ENCODE measurements at places on chromosomes 3 and 15.

DNA sequence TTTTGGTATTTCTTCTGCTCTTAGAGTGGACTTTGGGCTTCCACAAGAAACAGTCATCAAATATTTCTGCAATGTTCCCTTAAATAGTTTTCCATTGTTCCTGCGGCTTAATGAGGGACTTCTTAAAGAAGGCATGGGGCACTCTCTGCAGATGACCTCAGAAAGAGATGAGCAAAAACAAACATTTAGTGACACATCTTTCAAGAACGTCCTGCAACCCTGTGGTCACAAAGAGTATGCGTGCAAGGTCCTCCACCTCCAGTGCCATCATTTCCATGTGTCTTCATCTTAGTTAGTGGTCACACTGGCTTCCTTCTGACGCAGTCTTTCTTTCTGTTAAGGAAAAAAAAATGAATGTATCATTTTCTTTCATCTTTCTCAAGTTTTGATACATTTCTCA is 56.2 kb downstream of the GREM1 start:
- DNase-seq = no peak

DNA sequence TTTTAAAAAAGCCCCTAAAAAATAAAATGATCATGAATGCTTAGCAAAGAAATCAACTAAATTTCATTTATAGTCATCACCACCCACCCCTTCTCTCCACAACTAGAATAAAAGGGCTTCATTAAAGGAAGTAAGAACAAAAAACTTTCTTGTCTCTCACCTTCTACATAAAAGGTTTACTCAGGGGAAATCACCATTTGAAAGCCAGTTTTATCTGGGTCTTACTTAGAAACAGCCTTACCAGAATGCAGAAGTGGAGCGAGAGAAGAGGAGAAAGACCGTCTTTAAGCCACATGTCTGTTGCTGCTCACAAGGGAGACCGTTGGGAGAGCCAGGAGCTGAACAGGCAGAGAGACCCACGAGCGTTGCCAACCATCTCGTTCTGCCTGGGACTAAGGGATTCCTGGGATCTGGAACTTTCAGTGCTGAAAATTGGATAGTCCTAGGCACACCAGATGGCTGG is 350.1 kb upstream of the PROK2 start:
- DNase-seq = no peak

DNA sequence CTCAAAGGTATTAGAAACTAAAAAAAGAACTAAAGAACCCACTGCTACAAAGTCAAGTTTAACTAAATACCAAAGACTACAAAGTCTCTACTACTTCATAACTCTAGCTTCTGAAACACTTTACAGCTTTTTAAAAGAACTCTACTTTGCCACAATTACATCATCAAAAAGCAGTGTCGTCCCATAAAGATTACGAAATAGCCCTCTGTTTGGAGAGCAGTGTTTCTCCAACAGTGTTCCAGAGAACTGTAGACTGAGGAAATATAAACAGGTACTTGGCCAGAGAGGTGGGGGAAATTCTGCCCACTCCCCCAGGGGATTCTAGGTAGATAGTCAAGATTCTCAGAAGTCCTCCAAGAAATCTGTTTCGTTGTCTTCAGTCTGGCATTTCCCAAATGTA is 225.6 kb downstream of the PDZRN3 start:
- no peak for DNase-seq

GRCh38 chr3:38002291-38002876 is 11.8 kb downstream of the VILL start:
- no peak for DNase-seq

DNA sequence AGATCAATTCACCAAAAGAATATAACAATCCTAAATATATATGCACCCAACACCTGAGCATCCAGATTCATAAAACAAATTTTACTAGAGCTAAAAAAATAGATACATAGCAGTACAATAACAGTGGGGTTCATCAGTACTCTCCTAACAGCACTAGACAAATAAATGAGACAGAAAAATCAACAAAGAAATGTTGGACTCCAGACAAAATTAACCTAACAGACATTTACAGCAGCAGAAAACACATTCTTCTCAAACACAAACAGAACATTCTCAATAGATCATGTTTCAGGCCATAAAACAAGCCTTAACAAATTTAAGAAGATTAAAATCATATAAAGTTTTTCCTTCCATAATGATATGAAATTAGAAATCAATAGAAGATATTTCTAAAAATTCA is 124.8 kb upstream of the NECTIN3 start:
- no peak for DNase-seq

DNA sequence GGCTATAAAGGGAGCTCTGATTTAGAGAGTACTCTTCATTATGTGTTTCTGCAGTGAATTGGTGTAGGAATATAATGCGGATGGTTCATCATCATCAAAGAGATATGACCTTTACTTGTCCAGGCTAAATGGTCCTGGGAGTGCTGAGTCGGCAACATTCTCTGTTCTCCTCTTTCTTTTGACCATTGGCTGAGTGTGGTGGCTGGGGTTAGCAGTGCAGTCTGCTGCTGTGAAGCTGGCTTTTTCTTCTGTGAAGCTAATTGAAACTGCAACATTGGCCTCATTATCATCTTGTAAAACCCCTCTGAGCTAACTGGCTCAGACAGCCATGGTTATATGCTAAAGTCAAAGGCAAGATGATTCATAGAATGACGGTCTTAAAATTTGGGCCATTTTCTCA is 83.8 kb downstream of the THRB start:
- DNase-seq = no peak

- DNase-seq = no peak
These were observed 110.0 kb downstream of the TJP1 start for GRCh38 chr15:29712149-29712885.

- peak; percentile 60 for DNase-seq
These were observed 1.3 kb downstream of the FEM1B start for GRCh38 chr15:68278595-68279405.

DNA sequence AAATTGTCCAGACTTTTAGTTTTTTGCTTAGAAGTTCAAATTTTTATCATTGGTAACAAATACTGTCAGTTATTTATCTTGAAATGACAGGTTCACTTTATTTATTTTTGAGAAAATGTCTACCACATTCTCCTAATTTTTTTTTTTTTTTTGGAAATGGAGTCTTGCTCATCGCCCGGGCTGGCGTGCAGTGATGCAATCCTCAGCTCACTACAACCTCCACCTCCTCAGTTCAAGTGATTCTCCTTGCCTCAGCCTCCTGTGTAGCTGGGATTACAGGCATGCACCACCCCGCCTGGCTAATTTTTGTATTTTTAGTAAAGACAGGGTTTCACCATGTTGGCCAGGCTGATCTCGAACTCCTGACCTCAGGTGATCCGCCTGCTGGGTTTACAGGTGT is 16.1 kb upstream of the EBLN2 start:
- DNase-seq = no peak

GRCh38 chr3:171086914-171087313 is 60.4 kb upstream of the SLC2A2 start:
- DNase-seq = no peak

- no peak for DNase-seq
These were observed 27.6 kb downstream of the CMC1 start for GRCh38 chr3:28268989-28269388.

DNA sequence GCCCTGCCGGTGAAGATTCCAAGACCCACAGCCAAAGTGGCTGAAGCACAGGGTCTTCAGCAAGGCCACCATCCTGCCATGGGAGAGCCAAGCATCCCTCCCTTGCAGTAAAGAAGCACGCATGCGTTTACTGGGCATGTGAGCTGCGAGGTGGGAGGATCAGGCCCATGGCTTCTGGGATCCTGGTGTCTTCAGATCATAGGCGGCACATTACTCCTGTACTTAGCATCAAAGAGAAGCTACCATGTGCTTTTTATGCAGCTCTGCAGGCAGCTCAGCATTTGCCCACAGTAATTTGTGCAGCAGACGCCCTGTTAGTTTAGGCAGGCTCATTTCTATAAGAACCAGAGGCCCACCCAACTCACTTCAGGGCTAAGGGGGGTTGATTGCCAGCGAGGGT is 45.7 kb downstream of the IDH2 start:
- no peak for DNase-seq

- no peak for DNase-seq
These were observed 13.2 kb upstream of the DLG1 start for GRCh38 chr3:197311591-197311990.

- no peak for DNase-seq
These were observed 94.8 kb downstream of the SHQ1 start for GRCh38 chr3:72753495-72753894.

DNA sequence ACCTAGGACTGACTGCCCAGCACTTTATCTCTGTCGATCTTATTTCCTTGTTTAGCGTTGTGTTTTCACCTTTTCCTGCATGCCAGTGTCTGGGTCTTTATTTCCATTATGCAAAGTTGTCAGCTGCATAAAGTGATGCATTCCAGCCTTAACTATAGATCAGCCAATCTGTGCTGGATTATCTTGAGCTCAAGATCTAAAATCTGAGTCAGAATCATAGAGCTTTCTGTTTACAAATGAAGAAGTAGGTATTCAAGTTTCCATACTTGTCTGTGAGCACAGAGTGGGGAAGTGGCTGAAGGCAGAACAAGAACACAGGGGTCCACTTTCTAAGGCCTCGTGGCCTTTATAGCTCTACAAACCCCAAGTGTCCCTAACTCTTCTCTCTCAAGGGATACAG is 82.4 kb upstream of the PLCL2 start:
- no peak for DNase-seq

GRCh38 chr15:88031461-88031860 is 225.1 kb downstream of the NTRK3 start:
- no peak for DNase-seq

- no peak for DNase-seq
These were observed 18.8 kb downstream of the B4GALT4 start for GRCh38 chr3:119221779-119222320.

- peak; percentile 67 for DNase-seq
These were observed 533 bp downstream of the RYK start for GRCh38 chr3:134249935-134250716.

DNA sequence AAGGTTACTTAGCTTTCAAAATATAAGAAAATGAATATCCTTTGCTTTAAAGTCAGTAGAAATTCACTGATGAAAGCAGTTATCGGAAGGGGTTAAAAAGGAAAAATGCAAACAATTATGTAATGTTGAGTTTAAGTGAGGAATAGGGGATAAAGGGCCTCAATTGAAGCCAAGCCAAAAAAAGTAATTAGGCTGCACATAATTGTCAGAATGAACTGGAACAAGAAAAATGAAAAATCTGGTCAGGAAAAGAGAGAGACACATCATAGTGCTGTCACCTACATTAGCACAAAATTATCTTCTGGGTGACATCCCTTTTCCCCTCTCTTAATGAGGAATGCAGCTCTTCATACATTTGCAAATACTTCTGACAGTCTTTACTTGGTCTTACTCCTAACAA is 48.8 kb upstream of the PIK3R4 start:
- no peak for DNase-seq

DNA sequence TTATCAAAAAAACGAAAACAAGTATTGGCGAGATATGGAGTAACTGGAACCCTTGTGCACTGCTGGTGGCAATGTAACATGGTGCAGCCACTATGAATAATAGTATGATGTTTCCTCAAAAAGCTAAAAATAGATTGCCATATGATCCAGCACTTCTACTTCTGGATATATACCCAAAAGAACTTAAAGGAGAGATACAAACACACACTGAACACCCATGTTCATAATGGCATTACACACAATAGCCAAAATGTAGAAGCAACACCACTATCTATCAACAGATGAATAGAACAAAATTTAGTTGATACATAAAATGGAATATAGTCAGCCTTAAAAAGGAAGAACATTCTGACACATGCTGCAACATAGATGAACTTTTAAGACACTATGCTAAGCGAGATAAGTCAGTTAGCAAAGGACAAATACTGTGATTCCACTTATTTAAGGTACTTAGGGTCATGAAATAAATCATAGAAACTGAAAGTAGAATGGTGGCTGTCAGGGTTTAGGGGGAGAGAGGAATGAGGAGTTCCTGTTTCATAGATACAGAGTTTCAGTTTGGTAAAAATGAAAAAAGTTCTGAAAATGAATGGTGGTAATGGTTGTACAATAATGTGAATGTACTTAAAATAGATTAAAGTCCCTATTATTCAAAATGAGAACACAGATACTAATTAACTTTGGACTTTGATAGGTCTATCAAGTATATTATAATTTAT is 59.4 kb upstream of the IMPG2 start:
- DNase-seq = no peak

- no peak for DNase-seq
These were observed 3.6 kb downstream of the PDIA3 start for GRCh38 chr15:43749690-43750345.

DNA sequence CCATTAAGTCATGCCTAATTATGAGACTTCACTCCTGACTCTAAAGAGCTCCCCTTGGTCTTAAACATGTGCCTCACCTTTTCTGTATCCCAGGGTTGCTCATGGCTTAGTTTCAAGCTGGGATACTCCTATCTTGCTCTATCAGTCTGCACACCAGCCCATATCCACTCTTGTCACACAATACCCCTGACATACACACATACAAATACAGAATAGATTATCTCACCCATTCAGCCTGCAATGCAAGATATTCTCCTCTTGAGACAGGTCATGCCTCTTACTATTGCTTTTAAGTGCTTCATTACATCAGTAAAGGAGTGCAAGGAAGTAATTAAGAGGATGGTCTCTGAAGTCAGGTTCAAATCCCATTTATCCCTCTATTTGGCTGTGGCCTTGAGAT is 587.3 kb downstream of the IGSF11 start:
- DNase-seq = no peak

DNA sequence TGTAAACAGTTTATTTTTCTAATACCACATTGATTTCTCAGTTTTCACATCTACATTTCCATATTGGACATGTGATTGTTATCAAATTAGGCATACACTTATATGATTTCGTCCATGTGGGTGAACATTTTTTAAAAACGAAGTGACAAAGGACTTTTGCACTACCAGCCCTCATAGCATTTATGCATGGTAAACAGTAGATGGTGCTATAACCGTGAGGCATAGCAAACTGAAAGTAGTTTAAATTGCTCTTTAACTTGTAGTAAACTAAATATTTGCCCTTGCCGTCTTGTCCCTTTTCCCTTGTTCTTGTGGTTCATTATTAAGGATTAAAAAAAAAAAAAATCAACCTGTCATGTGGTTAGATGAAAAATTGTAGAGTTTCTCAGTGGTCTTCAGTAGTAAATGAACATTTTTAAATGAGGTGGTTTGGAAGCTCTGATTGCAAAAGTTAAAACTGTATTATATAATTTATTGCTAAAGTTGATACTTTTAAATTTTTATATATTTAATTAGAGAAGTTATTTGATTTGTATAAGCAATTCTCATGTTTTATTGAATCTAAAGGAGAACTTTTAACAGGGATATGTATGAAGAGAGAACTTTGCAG is 24.0 kb downstream of the STX19 start:
- DNase-seq = peak; percentile 32

GRCh38 chr3:102189541-102189940 is 245.3 kb upstream of the ZPLD1 start:
- DNase-seq = no peak

Data from NCI-H2081 (cell line).